Progenitor cell of endocrine pancreas (in vitro differentiated cells): ENCODE measurements at places on chromosomes 1 and 21. TPM values are rescaled to one million over a fixed set of nuclear protein-coding genes. Genes with fewer than 3 reads are reported as not detected.

- no peak for DNase-seq
These were observed 12.8 kb downstream of the BACE2 start for GRCh38 chr21:41180752-41181151.

GRCh38 chr1:199221371-199222150, 582.7 kb downstream of the PTPRC start:
- no peak for DNase-seq

GRCh38 chr21:37427221-37427620, 60.6 kb downstream of the DYRK1A start:
- no peak for DNase-seq

ELF3 gene
- total RNA-seq: 71.9 and 74.3 TPM in 2 replicates

DNA sequence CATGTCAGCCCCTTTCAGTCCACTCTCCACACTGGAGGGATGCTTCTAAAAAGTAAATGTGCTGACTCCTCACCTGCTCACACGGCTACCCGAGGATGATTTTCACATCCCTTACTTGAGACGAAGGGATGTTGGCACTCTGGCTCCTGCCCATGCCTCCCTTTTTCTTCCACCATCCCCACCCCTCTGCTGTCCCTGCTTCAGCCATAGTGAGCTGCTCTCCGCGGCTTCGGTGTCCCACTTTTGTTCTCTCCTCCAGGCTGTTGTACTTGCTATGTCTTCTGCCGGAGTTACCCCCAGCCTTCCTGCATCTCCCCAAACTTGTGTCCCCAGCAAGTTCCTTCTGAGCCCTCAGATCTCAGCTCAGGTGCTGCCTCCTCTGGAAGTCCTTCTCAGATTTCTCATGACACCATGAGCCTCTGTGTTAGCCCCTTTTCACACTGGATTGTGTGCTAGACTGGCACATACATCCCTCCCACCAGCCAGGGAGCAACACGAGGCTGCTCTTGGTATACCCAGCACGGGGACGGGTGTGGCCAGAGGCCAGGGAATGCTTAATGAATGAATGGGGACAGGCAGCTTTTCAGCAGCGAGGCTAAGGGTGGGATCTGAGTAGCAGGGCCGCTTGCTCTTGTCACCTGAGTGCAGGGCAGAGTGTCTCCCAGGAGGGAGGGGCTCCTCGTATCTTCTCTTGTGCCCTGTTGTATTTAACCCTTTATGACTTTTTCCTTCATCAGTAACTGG, 1.3 kb downstream of the ACOT11 start:
- DNase-seq: no peak

- DNase-seq: peak; percentile 29
These were observed 52.4 kb downstream of the CHD5 start for GRCh38 chr1:6127587-6128163.

DNA sequence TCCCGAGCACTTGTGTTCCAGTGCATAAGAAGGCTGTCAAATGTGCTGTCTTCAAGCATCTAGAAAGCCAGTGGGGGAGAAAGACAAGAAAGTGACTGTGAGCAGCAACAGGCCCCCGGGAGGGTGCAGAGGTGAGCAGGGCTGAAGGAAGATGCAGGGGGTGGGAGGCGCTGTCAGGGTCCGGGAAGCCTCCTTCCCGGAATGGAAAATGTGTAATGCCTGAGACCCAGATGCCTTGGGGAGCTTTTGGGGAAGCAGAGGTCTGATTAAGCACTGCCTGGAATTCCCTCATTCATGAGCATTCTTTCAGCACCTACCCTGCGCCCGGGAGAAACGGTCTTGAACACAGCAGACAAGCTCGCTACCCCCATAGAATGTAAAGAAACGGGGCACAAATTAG, 1.3 kb downstream of the NPHP4 start:
- DNase-seq: no peak

- DNase-seq: no peak
These were observed 683 bp upstream of the ZNF436 start for GRCh38 chr1:23370330-23370708.

GRCh38 chr1:43421976-43422750, 31.6 kb downstream of the HYI start:
- no peak for DNase-seq

MAN1C1 gene
- 4.8 and 5.1 TPM in 2 replicates for total RNA-seq

- no peak for DNase-seq
These were observed 930 bp downstream of the DHCR24 start for GRCh38 chr1:54885807-54886723.

DNA sequence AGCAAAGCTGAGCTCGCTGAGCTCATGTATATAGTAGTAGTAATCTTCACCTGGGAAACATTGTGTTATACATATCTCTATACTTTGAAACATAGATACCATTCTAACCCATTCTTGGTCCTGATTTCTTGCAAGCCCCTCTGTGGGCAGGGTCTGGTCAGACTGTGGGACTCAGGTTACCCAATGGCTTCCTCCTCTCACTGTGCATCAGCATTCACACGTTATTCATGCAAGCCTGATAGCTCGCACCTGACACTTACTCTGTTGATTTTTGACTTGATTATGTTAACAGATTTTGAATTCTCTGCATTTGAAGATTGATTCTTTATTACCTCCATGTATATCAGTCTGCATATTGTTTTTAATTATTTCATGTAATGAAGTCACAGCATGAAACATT, 1.3 kb downstream of the GBP7 start:
- DNase-seq: no peak

DNA sequence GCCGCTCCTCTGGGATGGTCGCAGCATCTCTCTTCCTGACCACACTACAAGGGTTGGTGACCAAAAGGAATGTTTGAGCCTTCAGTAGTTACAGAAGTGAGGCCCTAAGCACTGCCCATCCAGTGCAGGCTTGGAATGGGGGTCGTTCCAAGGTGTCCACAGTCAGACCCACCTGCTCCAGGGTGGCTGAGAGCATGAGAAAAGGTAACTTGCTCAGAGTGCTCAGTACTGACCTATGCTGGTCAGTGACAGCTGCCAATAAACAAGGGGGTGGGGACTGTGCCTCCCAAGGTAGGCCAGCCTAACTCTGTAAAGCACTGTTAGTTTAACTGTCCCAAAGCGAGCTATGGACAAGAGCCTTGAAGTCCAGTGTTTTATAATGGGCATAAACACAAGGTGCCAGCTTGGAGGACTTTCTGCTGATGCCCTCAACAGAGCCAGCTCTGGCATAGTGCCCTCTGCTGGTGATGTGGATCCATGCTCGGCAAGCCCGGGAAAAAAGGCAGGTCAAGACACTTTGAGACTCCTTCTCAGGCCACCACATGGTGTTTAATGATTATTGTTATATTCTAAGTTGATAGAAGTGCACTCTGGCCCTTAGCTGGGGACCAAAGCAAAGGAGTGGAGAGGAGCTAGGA, 78.1 kb upstream of the DNAH14 start:
- DNase-seq: peak; percentile 16

KPRP gene
- not detected in 2 replicates for total RNA-seq

DNA sequence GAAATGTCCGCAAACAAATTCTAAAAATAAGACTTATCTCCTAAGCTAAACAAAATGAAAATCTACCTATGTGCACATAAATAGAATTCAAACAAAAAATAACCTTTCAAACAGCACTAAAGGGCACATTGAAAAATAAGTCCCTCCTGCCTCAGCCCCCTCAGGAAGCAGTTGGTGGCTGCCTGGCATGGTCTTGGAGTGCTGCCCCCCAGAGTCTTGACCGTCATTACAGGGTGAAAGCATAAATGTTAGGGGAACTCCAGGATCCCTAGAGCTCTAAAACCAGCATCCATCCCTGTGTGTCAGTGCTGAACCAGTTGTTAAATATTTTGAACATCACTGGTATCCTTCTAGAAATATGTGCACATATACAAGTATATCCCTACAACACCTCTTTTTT, 6.5 kb upstream of the NPL start:
- no peak for DNase-seq

DNA sequence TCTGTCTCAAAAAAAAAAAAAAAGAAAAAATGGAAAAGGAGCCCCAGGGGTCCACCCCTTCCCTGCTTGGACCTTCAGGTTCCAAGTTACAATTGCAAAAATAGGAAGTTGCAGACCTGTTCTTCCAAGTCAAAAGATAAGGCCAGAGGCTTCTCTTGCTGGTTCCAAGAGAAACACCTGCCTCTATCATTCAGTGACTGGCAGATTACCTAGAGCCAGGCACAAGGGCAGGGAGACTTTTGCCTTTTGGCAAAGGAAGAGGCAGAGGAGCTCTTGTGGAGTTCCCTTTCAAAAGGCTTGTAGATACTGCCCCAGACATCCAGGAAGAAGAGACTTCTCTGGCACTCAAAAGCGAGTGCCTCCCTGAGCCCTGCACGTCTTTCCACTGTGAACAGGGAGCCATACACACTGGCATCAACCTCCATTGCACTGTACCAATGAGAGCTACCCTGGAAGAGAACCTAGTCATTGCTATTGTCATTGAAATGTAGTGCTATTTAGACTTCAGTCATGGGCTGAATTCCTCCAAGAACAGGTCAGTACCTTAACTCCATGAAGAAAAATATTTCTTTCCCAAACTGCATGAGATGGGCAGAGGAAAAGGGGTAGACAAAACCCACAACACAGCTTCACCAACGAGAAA, 91.2 kb downstream of the LMX1A start:
- DNase-seq: no peak

RGS7 gene
- 2.4 and 2.8 TPM in 2 replicates for total RNA-seq

DNA sequence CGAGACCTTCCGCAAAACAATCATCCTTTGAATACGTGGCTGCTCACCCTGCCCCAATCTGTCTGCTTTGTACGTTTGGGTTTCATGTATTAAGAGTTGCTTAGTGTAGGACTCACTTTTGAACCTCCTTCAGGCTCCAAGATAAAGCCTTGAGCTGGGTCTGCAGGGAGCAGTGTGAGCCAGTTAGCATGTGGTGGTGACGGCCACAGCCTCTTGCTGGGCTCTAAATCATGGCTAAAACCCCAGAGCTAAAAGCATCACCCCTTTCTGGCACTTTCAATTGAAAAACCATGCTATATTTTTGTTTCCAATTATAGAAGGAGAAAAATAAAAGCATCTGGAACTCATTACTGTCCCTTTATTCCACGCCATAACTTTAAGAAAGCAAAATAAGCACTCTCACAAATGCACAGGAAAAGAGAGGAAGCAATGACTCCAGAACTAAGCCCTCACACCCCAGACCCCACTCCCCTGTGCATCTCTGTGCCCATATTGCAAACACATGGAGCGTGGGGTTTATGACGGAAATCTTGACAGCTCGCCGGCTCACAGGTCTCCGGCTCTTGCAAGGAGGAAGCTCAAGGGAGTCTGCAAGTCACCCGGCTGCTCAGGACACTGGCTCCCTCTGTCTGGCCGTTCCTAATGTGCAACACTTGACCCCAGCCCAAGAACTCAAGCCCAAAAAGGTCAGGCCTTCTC, 135.5 kb downstream of the MIS18A start:
- DNase-seq: no peak

DNA sequence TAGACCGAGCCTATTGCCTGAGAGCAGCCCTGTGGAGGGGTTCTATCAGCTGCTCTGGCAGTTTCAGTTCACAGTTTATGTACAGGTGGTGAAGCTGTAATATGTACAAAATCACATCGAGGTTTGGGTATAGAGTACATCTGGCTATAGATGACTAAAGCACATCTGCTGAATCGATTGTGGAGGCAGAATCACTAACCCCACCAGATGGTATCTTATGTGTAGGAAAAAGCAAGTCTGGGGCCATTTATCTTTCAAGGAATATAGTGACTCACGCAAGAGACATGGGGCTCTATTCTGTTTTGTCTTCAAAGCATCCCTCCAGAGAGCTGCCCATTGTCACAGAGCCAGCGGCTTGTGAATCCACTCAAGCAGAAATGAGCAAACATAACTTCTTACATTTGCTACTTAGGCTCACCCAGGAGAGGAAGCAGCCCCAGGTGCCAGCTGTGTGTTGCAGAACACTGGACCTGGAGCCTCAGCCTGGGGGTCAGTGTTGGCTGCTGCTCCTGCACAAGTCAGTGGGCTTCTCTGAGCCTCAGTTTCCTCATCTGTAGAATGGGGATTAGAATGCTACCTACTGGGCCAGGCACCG, 21.3 kb downstream of the MIIP start:
- DNase-seq: no peak

DNA sequence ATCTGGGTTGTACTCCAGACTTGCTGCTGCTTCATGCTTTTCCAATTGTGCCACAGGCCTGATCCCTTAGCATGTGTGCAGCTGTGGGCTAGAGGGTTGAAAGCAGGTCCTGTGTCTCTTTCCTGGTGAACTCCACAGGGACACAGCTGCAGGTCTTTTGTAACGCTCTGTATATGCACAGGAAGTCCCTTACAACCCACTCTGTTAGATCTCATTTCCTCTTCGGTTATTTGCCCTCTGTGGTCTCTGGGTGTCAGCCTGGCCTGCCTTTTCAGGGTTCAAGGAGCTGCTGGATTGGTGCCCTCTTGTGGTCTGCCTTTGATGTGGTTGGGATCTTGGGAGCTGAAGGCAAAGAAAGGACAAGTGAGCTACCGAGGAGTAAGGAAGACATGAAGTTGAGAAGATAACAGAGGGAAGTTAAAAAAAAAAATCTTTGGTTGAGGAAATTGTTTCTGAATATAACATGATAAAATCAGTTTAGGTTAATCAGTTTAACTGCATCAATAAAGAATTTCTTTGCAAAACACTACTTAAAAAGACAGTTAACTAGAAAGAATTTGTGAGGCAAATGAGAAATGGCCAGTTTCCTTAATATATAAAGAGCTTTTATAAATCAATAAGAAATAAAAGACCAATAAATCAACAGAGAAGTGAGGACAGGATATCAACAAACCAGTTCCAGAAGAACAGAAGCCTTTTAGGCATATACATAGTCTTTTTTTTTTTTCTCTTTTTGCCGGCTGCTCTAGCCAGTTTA, 44.1 kb downstream of the UCK2 start:
- DNase-seq: no peak

GRCh38 chr1:71561729-71562128, 480.9 kb upstream of the ZRANB2 start:
- no peak for DNase-seq

GRCh38 chr1:150563340-150564038, 14.3 kb downstream of the ADAMTSL4 start:
- DNase-seq: no peak

- no peak for DNase-seq
These were observed 71.7 kb downstream of the PRRX1 start for GRCh38 chr1:170735366-170736263.

SPRR1A gene
- total RNA-seq: not detected in 2 replicates

DNA sequence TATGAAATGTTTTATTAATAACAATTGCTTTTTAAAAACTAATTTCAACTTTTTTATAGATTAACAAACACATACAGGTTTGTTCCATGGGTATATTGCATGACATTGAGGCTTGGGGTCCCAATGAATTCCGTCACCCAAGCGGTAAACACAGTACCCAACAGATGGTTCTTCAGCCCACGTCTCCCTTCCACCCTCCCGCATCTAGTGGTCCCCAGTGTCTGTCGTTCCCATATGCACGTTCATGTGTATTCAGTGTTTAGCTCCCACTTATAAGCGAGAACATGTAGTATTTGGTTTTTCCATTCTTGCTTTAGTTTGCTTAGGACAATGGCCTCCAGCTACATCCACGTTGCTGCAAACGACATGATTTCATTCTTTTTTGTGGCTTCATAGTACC, 48.6 kb downstream of the NOS1AP start:
- DNase-seq: no peak

DNA sequence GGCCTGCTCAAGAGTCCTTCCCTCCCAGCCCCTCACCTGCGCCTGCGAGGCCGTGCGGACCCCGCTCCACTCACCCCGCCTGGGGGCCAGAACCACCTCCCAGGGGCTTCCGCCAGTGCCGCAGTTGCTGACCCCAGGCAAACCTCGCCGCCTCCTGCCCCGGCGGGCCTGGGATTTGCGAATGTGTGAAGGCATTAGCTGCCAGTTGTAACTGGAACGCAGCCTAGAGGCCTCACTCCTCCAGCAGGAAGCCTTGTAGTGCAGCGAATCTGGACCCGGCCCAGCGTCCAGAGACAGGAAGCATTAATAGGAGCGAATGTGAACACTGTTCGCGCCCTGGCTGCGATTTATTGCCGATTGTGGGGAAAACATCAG, 140.9 kb upstream of the ARHGEF16 start:
- DNase-seq: no peak
